Adipose tissue (tissue), 3 donors: ENCODE measurements at places on chromosomes 3 and 15. TPM values are rescaled to one million over a fixed set of nuclear protein-coding genes. Genes with fewer than 3 reads are reported as not detected.

ACOX2 gene
- 19.3 TPM for polyA plus RNA-seq

SCG3 gene
- polyA plus RNA-seq: 0.39 TPM

MKRN3 gene
- polyA plus RNA-seq: 0.37 TPM

ST8SIA2 gene
- not detected for polyA plus RNA-seq

ITGA11 gene
- 5.1 TPM for polyA plus RNA-seq

CILP gene
- 20.0 TPM for polyA plus RNA-seq

KLHL40 gene
- polyA plus RNA-seq: not detected

ZNF660 gene
- polyA plus RNA-seq: 0.70 TPM

PARP16 gene
- 5.6 TPM for polyA plus RNA-seq

GREM1 gene
- 14.4 TPM for polyA plus RNA-seq

EMC7 gene
- 93.1 TPM for polyA plus RNA-seq

MOBP gene
- not detected for polyA plus RNA-seq

FBXL22 gene
- polyA plus RNA-seq: 0.79 TPM

GOLGA6L4 gene
- polyA plus RNA-seq: 1.3 TPM

TIMP4 gene
- polyA plus RNA-seq: 109 TPM

TXNRD3 gene
- 5.7 TPM for polyA plus RNA-seq

MTHFS gene
- 60.4 TPM for polyA plus RNA-seq

MNS1 gene
- polyA plus RNA-seq: 5.8 TPM

SNX33 gene
- polyA plus RNA-seq: 14.1 TPM

PLD1 gene
- 5.4 TPM for polyA plus RNA-seq

TRAIP gene
- polyA plus RNA-seq: 1.0 TPM
